Effector CD8-positive, alpha-beta T cell (primary cell): ENCODE measurements at places on chromosomes 3 and 15.

DNA sequence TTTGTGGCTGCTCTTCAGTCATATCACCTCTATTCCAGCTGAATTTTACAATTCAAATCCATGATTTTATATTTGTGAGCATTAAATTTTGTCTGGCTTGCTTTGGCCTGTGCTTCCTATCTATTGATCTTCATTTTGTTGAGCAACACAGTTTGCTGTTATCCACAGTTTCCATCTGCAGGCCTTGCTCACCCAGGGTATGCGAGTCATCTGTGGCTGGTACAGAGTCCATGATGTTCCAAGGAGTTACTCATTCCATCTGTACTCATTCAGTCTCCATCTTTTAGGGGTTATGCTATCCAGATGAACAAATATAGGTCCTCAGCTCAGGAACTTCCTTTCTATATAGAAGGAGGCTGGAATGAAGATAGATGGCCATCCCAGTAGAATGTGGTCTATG lies 70.1 kb upstream of the CCK start:
- DNase-seq = no peak

GRCh38 chr3:197295871-197296270 lies 2.5 kb downstream of the DLG1 start:
- DNase-seq = no peak

DNA sequence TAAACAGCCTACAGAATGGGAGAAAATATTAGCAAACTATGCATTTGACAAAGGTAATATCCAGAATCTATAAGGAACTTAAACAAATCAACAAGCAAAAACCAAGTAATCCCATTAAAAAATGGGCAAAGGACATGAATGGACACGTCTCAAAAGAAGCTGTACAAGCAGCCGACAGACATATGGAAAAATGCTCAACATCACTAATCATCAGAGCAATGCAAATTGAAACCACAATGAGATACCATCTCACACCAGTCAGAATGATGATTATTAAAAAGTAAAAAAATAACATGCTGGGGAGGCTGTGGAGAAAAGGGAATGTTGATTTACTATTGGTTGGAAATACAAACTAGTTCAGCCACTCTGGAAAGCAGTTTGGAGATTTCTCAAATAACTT lies 30.7 kb upstream of the PPM1L start:
- no peak for DNase-seq

- DNase-seq = no peak
These were observed 13.2 kb downstream of the TSPAN3 start for GRCh38 chr15:77057685-77058084.

- no peak for DNase-seq
These were observed 42.9 kb downstream of the COLQ start for GRCh38 chr3:15478640-15478979.

DNA sequence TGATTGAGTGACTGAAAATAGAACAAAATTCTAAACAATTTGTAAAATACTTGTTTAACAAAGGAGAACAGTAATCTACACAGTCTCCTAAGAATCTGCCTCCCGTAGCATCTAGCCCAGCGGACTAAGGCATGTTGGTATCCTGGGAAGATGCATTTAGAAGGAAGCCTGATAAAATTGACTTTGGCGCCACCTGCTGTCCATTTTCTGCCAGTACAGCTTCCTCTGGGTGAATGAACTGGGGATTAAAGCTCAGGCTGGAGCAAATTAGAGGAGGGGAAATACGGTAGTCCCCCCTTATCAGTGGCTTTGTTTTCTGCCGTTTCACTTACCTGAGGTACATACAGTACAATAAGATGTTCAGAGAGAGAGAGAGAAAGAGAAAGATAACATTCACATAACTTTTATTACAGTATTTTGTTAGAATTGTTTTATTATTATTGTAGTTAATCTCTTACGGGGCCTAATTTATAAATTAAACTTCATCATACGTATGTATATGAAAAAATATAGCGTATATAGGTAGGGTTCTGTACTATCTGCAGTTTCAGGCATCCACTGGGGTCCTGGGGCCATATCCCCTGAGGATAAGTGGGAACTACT lies 191.6 kb downstream of the GAP43 start:
- DNase-seq = peak; percentile 61

DNA sequence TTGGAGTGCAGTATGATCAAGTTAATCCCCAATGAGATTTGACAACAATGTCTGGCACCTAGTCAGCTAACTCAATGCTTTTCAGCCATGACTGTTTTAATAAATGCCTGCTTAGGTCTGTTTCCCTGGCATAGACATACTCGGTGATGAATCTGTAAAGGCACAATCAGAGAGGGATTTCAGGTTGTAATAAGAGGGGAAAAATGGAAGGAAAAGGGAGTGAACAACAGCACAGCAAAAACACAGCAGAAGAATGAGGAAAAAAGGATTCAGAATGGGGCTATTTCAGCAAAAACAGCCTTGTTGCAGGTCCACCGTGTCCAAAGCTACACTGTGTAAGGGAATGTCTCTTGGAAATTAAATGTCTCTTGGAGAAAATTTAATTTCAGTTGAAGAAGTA lies 19.3 kb upstream of the CHD2 start:
- DNase-seq = no peak

GRCh38 chr15:55694652-55695150 lies 48.3 kb downstream of the PRTG start:
- DNase-seq = no peak

- no peak for DNase-seq
These were observed 199.6 kb upstream of the CHRM5 start for GRCh38 chr15:33768670-33769190.

GRCh38 chr3:143443851-143444331 lies 324.3 kb downstream of the CHST2 start:
- no peak for DNase-seq

DNA sequence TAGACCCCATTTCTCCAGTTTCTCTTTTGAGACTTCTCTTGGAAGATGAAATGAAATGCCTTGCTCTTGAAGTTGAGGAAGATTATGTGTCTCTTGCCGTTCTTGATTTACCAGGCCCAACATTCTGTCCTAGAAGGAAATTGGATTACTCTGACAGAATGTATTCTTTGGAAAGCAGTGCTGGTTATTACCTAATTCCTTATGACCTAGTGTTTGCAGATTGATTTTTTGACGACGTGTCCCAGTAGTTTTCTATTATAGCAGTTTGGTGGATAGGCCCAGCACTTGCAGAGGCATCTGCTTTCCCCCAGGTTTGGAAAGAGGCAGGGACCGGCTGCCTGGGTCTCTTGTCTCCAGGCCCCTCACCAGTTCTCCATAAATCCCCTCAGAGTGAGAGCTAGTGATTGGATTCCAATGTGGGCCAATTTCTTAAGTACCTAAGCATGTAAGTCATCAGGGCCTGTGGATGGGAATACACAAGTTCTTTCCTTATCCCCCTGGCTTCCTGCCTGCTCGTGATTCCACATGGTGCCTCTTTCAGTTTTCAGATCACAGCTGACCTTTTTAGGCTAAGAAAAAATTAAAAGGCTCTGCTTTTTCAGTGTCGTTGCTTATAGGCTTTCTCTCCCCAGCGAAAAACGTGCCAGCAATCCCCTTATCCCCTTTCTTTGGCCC lies 50.2 kb downstream of the EPHB3 start:
- DNase-seq = no peak

GRCh38 chr3:38020342-38020726 lies 9.1 kb downstream of the PLCD1 start:
- DNase-seq = no peak

DNA sequence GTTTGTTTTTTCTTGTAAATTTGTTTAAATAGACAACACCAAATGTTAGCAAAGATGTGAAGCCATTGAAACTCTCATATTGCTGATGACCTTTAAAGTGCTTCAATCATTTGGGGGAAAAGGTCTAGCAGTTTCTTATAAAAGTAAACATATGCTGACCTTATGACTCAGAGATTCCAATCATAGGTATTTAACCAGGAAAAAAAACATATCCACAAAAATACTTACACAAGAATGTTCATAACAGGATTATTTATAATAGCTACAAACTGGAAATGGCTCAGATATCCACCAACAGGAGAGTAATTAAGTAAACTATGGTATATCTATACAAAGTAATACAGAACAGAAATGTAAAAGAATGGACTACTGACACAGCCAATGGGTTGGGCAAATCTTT lies 27.1 kb upstream of the RORA start:
- DNase-seq = no peak

GRCh38 chr3:101050866-101051265 lies 57.6 kb upstream of the ABI3BP start:
- no peak for DNase-seq

- DNase-seq = no peak
These were observed 84.0 kb upstream of the PXYLP1 start for GRCh38 chr3:141147657-141148056.

DNA sequence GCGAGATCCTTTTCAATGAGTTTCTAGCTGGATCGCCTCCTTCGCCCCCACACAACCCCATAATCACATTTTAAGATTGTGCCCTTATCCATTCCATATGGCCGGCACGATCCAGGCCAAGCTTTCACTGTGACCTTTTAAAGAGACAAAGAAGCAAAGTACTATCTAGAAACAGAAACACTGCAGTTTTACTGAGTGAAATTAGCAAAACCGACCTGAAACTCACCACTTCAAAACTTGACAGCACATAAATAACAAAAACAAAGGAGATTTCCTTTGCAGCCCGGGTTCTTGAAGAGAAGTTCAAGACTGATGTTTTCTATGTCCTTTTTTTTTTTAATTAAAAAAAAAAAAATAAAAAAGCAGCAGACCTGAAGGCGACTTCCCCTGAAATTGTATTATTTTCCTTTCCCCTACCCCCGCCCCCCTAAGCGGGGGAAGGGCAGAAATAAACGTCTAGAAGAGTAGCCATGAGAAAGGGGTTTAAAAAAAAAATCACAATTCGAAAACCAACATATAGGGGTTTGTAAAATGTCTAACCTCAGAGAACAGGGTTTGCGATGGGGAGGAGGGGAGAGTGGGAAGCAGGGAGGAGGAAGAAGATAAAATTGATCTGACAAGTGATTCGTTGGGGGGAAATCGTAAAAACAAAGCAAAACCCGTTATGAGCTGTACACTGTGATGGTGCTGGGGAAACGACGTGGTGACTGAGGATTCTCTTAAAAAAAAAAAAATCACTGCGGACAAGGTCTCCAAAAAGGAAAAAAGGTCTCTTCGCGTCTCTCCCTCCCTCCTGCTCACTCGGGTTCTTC lies 1.5 kb downstream of the SATB1 start:
- DNase-seq = peak; percentile 20

- no peak for DNase-seq
These were observed 104.1 kb upstream of the TNFAIP8L3 start for GRCh38 chr15:51198701-51199232.

- no peak for DNase-seq
These were observed 238.6 kb downstream of the RAP2B start for GRCh38 chr3:153400641-153401040.

GRCh38 chr3:35665390-35666055 lies 26.2 kb downstream of the ARPP21 start:
- no peak for DNase-seq

GRCh38 chr3:139123377-139124095 lies 78.8 kb upstream of the PRR23C start:
- DNase-seq = no peak

DNA sequence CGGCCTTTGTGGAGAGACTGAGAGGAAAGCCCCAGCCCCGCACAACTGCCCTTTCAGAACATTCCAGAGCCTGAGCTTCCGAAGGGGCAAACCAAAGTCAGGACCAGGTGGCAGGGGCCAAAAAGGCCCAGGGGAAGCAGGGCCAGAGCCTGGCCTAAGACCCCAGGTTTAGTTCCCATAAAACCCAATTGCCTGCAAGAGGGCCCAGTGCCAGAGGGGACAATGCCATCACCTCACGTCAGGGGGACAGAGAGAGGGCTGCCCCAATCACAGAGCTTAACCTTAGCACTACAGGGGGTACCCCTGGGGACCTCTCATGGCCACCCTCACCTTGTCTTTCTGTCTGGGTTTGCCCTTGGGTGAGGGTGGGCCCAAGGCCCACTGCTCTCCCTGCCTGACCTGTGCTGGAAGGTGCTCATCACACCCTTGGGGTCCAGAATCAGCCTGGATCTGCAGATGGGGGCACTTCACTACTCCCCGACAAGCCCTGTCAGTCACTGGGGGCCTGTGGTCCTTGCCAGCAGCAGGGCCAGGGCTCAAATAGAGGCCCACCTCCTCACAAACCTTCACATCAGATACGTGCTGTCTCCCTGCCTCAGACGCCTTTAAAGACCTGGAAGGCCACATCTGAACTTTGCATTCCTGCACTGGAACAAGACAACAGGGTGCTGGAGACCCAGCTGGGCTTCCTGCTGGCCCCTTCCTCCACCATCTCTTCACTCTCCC lies 3.8 kb downstream of the CALML4 start:
- no peak for DNase-seq

DNA sequence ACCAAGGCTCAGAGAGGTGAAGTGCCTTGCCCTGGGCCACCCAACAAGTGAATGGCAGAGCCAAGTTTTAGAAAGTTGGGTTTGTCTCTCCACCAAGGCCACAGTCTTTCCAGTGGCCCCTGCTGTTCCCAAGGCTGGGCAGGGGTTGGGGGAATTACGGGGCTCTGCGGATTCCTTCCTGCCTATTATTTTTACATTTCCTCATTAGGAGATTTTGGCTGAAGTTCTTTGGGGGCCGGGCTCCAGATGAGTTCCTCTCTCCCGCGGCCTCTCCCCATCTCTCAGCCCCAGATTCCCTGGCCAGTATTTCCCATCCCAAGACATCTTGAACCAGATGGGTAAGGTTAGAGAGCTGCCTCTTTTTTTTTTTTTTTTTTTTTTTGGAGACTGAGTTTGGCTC lies 44.0 kb upstream of the SMAD6 start:
- no peak for DNase-seq

GRCh38 chr15:48394970-48395369 lies 63.7 kb downstream of the DUT start:
- no peak for DNase-seq

GRCh38 chr3:194937144-194937543 lies 251.5 kb downstream of the FAM43A start:
- DNase-seq = no peak

GRCh38 chr3:90241481-90241880 lies 1134.1 kb downstream of the EPHA3 start:
- DNase-seq = no peak

DNA sequence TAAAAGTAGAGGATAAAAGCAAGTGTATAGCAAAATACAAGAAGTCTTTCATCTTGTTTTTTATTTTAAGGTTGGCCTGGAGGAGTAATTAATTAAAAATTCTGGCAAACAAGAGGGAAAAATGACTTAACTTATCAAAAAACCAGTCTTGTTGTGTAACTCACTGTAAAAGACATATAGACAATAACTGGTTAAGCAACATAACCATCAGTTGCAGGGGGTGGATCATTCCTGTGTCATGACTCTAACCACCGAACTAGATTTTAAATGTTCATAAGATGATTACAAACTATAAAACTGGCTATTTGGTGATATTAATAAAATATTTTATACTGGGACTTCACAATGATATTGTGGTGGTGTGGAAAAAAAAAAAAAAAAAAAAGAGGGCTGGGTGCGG lies 130.6 kb downstream of the STAG1 start:
- DNase-seq = no peak

DNA sequence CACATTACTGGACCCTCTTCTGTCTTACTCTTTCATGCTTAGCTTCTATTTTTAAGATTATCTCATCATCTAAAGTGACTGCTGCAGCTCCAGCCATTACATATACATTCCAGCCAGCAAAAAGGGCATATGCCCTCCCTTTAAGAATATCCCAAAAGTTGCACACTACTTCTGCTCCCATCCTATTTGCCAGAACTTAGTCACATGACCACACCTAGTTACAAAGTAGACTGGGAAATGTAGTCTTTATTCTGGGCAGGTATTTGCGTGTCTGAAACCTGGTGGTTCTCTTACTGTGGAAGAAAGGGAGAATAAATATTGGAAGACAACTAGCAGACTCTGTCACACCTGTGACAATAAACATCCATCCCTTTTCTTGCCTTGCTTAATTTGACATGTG lies 341.6 kb upstream of the NR2E3 start:
- DNase-seq = no peak

GRCh38 chr3:191387441-191388077 lies 57.2 kb upstream of the UTS2B start:
- no peak for DNase-seq
